ENCODE measurements at places on chromosomes 4 and X. TPM values are rescaled to one million over a fixed set of nuclear protein-coding genes. Genes with fewer than 3 reads are reported as not detected.

- no peak for DNase-seq
These were observed 14.5 kb downstream of the TNIP2 start for GRCh38 chr4:2741626-2742025.

- no peak for DNase-seq
These were observed 29.9 kb upstream of the PJA1 start for GRCh38 chrX:69195192-69195591.

GRCh38 chr4:23979534-23979933 is 89.7 kb upstream of the PPARGC1A start:
- DNase-seq: no peak

The MSX1 gene
- 7.0 TPM for total RNA-seq
